ENCODE measurements at places on chromosomes 12 and 14.

- DNase-seq = no peak
These were observed 129.9 kb downstream of the CPNE8 start for GRCh38 chr12:38775457-38775856.

DNA sequence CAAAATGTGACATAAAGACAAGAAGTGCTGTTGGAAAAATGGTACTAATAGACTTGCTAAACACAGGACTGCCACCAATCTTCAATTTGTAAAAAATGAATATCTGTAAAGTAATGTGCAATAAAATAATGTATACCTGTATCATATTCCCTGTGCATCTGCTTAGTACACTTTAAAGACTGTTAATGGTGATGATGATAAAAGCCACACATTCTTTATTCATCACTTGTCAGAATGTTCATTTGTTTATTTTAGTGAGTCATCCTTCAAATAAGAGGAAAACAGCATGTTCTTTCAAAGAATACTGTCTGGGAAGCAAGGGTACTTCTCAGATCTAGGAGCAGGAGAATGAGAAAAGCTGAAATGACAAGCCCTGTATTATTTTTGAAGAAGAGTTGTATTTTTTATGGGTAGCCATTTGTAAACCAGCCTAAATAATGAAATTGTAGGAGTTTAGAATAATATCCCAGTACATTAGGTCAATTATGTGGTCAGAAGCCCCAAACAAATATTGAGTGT, 78.3 kb upstream of the PSMA6 start:
- no peak for DNase-seq

DNA sequence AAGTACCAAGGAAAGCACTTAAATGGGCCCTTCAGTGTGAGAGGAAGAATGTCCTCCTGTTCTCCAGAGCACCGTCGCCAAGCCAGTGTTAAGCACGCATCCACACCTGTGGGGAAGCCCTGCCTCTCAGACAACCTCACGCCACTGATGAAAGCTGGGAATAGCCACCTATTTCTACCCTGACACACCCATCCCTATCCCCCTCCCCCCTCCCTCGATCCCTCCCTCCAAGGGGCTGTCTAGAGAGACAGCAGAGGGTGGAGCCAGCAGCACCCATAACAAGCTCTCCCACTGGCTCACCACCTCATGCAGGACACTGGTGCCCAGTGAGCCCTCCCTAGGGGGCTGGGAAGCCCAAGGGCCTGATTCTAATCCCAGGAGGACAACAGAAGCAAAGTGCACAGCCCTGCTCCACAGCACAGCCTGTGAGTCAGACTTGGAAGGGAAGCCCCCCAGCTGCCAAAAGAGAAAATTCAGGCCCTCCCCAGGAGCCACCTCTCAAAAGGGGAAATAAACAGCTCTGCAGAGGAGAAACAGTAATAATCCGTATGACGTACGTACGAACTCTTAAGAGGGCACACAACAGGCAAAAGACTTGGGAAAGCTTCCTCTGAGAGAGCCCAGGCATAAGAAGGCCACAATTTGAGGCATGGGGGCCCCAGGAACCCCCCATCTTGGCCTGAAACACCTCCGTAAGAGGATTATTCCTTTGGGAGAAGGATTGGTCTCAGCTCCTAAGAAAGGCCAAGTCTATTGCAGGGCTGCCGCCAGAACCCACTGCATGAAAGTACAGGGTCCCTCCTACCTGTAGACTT, 7.8 kb downstream of the PITPNM2 start:
- no peak for DNase-seq

DNA sequence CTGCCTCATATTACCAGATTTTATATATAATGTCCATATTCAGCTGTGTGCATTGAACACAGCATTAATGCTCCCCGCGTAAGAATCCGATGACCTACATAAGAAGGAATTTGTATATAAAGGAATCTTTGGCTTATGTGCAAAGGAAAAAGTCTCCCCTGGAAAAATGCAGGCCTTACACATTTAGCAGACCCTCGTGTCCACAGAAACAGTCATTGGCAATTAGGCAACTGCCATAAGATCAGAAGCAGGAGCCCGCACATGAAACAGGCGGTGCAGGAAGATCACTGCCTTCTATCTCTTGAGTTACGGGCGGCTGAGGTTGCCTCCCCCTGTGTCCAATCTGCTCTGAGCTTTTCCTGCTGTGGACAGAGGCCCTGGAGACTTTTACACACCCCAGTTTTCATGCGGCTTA, 63.2 kb upstream of the RFX4 start:
- no peak for DNase-seq

DNA sequence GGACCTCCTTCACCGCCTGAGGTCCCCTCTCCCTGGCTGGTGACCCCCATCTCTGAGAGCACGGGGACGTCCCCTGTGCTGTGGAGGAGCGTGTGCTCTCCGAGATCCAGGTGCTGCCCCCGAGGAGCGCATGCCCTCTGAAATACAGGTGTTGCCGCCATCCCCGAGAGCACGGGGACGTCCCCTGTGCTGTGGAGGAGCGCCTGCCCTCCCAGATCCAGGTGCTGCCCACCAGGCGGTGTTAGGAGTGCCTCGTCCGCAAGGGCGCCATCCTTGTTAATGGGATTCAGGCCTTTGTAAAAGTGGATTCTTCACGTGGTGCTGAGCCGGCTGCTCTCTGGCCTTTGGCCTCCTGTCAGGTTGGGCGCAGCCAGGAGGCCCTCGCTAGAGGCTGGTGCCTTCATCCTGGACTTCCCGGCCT, 10.1 kb downstream of the NOC4L start:
- DNase-seq = no peak

DNA sequence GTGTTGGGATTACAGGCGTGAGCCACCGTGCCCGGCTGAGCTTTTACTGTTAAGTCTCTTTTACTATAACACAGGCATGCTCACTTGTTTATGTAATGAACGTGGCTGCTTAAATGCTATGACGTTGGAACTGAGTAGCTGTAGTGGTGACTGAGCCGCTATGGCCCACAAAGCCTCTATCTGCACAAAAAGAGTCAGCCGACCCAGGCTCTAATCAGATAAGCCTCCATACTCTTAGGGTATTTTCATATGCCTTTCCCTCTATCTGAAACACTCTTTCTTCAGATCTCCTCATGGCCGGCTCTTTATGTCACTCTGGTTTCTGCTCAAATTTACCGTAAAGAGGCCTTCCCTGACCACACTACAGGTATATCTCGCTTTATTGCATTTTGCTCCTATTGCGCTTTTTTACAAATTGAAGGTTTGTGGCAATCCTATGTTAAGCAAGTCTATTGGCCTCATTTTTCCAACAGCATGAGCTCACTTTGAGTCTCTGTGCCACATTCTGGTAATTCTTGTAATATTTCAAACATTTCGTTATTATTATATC, 8.0 kb downstream of the SLC2A14 start:
- no peak for DNase-seq

- DNase-seq = no peak
These were observed 84.9 kb downstream of the SRGAP1 start for GRCh38 chr12:63929426-63929825.

DNA sequence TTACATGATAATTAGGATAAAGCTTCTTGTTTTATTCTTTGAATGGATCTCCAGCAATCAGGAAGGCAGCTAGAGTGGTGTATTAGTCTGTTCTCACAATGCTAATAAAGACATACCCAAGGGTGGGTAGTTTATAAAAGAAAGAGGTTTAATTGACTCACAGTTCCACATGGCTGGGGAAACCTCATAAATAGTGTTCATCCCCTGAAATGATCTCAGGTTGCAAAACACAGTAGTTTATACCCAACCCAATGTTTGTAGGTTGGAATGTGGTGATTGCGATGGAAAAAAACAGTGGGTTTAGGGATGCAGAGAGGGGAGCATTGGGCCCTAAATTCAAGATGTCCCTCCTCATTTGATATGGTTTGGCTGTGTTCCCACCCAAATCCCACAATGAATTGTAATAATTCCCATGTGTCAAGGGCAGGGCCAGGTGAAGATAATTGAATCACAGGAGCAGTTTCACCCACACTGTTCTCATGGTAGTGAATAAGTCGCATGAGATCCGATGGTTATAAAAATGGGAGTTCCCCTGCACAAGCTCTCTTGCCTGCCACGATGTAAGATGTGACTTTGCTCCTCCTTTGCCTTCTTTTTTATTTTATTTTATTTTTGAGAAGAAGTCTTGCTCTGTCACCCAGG, 11.5 kb downstream of the MUCL1 start:
- no peak for DNase-seq

DNA sequence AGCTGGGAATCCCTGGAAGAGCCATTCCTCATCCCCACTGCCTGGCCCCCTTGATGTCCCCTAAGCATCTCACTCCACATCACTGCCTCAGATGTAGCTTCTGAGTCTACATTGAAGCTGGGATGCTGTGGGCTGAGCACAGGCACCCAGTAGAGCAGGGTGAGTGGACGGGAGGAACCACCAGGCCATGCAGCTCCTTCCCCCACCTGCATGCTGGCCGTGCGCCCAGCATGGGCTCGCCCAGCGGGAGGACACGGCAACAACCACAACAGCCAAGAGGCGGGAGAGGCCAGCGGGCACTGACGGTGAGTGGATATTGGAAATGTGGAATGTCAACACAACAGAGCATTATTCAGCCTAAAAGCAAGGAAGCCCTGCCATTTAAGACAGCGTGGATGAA, 310.9 kb downstream of the ADGRD1 start:
- DNase-seq = no peak

GRCh38 chr14:94857950-94858349, 88.0 kb upstream of the GSC start:
- no peak for DNase-seq

- DNase-seq = no peak
These were observed 117.4 kb upstream of the RTL1 start for GRCh38 chr14:101020834-101021370.

DNA sequence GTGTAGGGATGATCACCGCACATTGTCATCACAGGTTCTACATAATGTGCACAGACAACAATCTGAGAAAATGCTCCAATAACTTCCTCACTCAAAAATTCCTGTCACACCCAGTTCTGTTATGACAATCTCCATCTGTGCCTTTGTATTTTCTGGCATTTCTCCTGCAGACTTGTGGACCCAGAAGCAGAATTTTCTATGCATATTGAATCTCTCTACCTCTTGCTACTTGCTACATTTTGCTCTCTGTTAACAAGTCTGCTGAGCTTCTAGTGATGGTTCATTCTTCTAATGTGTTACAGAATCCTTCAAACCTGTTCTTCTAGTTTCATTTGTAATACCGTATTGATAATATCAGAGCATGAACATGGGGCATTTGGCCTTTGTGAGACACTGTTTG, 127.8 kb upstream of the PTPRQ start:
- no peak for DNase-seq

DNA sequence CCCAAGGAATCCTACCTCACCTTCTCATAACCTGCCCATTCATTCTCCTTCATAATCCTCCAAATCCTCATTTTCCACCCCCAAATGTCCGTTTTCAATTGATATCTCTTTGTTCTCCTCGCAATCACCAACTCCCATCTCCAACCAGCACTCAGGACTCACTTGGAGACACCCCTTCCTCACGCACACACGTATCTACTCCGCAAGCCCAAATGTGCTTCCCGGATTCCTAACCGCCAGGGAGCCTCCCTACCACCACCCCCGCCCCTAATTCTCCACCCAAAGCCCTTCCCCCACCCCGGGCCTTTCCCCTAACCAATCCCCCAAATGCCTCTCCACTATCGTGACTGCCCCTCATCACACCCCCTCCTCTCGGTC, 304 bp downstream of the KCTD10 start:
- DNase-seq = no peak

DNA sequence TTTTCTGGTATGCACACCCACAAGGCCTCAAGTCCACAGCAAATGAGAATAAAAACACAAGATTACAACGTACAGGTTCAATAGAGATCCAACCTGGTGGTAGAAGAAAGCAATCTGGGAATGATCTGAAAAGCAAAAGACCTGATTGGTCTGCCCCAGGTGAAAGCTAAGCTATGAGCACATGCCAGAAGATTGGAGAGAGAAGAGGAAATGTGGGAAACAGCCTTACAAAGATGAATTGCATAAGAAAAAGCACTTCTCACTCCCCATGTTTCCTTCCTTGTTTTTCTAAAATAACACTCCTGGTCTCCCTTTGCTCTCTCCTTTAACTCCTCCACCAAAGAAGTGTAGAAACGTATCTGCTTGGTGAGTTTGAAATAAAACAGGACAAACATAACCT, 77.3 kb upstream of the ANO6 start:
- no peak for DNase-seq

- no peak for DNase-seq
These were observed 245.0 kb downstream of the CHST11 start for GRCh38 chr12:104701756-104702155.

DNA sequence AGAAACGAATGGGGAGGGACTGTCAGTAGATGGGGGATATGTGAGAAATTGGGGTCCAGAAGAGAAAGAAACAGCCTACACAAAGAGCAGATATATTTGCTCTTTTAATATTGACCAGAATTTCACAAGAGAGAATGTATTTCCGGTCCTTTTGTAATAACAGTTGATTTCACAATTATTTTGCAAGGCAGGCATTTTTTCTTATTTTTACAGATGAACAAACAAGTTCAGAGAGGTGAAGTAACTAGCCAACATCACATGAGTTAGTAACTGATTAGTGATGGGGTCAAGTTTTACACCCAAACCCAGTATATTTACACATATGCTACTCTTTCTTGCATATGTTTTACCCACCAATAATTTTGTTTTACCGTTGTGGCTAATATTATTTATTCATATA, 188.2 kb downstream of the NAV3 start:
- DNase-seq = no peak

DNA sequence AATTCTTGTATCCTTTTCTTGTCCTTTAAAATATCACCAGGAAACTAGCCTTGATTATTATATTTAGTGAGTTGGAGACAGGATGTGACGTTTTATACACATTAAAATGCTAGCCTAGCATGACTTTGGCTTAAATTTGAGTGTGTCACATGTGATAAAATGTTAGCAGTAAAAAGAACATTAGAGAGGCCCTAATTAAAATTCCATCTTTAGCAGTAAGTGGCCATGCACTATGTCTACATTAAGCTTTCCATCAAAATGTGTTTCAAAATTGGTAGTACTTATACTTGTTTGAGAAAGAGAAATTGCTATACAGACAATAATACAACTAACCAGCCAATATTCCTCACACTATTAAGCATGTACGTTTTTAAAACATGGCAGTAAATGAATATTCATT, 29.9 kb upstream of the MGAT4C start:
- no peak for DNase-seq

GRCh38 chr14:99564256-99564925, 39.6 kb downstream of the CCDC85C start:
- no peak for DNase-seq

- DNase-seq = no peak
These were observed 502.4 kb upstream of the ATP2B1 start for GRCh38 chr12:90211017-90211416.

All from endothelial cell (in vitro differentiated cells).